Dermis blood vessel endothelial cell (primary cell): ENCODE measurements at places on chromosomes 11 and 22. TPM values are rescaled to one million over a fixed set of nuclear protein-coding genes. Genes with fewer than 3 reads are reported as not detected.

CABP4 gene
- total RNA-seq: 1.0 and 4.9 TPM in 2 replicates

OR5B21 gene
- not detected in 2 replicates for total RNA-seq

OR10A2 gene
- not detected in 2 replicates for total RNA-seq

LRRN4CL gene
- total RNA-seq: 0.34 and 0.51 TPM in 2 replicates

DNA sequence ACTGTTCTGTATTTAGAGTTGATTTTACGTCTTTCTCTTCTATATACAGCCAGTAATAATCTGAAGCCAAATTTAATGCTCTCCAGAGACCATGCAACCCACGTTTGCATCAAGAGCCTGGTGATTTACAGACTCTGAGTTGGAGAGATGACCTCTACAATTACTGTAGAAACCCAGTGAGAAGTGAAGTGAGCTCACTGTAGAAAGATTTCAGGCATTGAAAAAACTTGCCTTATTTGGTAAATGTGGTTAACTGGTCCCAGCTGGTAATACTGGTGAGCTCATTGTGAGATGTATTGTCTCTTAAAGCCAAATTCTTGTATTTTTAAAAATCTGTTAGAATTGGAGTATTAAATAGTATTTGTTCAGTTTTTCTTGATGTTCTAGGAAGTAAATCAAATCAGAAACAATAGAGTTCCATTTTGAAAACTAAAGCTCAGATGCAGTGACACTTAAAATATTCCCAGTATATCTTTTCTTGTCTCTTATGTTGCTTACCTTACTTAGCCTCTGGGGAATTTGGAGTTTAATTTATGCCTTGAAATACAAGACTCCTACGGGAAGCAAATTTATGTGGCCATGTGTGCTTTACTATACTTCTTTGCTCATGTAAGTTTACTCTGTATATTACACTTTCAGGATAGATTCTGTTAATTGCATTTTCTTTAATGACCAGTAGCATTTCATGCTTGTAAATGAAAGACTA, 189.9 kb downstream of the ARHGAP42 start:
- DNase-seq: peak; percentile 36

DNA sequence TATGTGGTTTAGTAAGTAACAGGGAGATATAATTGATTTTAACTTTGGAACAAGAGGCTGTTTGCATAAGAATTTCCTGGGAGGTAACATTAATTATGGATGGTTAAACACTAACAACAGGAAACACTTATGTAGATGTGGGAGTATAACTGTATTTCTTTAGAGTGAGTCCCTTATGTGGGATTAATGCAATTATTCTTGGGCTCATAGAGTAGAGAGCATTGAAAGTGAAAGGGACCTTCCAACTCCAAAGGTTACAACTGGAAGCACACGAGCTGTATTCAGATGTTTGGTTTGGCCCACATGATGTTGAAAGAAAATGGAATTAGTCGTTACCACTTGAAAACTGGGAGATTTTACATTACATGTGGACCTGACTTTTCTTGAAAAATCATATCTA, 53.5 kb downstream of the BBOX1 start:
- DNase-seq: no peak

DNA sequence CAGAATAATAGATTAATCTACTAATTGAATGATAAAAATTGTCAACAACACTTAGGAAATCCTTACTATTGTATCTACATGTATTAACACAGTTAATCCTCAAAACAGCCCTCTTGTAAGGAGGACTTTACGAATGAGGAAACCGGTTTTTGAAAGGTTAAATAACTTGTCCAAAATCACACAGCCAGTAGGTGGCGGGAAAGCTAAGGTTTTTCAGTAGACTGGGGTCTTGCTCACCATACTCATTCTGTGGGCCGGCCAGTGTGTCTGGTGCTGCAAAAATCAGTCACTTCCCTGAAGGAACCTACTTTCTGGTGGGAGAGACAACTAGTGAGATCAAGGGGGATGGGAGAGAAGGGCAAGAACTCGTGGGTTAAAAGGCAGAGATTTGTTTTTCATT, 3.8 kb downstream of the DCPS start:
- peak; percentile 71 for DNase-seq

- DNase-seq: no peak
Measured at GRCh38 chr11:72886619-72887018, 72.4 kb downstream of the ATG16L2 start.

- no peak for DNase-seq
Measured at GRCh38 chr22:23751441-23751996, 607 bp upstream of the ZNF70 start.

DNA sequence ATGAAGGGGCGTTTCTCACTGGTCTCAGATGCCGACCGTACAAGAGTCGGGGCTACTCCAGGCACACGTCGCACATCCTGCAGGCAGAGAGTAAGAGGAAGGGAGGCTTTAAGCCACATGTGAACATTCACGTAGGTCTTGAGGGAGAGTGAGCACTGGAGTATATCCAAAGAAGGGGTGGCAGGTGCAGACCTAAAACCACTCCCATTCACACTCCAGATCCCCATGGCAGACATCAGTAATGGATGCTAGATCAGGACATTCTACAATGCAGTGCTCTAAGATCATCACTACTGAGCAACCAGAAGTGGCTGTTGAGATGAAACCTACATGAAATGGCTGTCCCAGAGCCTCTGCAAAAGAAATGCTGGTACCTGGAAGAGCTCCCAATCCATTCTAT, 39.0 kb downstream of the WT1 start:
- no peak for DNase-seq
